ENCODE measurements at places on chromosomes 6 and 20.

GRCh38 chr6:40855168-40855880, 183.7 kb downstream of the UNC5CL start:
- DNase-seq = no peak

- no peak for DNase-seq
Observed at GRCh38 chr20:39899881-39900280, 789.2 kb downstream of the MAFB start.

DNA sequence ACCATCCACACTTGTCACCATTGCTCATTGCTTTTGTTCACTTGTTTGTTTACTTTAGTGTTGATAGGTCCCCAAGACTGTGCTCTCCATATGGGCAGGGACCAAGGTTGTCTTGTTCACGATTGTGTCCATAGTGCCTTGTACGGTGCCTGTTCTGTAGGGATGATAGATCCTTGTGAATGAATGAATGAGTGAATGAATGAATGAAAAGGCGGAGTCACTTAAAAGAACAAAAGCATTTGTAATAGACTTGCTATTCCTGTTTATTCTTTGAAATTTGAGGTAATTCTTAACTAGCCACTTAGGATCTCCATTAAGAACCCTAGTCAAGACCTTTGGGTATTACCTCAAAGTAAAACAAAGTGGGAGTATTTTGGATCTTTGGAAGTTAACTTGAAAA, 47.0 kb downstream of the UTRN start:
- no peak for DNase-seq

GRCh38 chr20:41697861-41698559, 79.8 kb upstream of the CHD6 start:
- DNase-seq = no peak

GRCh38 chr6:138546733-138547185, 47.5 kb upstream of the NHSL1 start:
- DNase-seq = no peak

DNA sequence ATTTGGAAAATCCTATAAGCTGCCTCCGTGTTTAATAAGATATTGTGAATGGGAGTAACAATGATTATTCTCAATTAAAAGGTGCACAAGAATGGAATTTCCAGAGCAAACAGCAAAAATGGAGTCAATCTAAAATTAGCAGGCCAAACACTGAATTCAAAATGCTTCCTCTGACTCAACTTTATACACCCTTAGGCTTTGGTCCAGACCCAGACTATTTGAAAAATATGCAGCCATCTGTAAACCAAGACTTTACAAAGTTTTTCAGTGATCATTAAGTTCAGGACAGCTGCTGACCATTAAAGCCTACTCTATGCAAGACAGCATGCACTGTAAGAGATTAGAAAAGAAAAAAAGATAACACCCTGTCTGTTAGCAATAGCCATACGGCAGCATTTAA, 39.4 kb upstream of the CCN6 start:
- no peak for DNase-seq

- DNase-seq = no peak
Observed at GRCh38 chr6:111615916-111616612, 10.4 kb upstream of the TRAF3IP2 start.
